Right cardiac atrium (tissue), 5 donors: ENCODE measurements at places on chromosomes 6 and 20. TPM values are rescaled to one million over a fixed set of nuclear protein-coding genes. Genes with fewer than 3 reads are reported as not detected.

The BANF2 gene
- not detected for total RNA-seq

The OSBPL2 gene
- total RNA-seq = 44.4 TPM

The LTA gene
- not detected for total RNA-seq

The BTN1A1 gene
- total RNA-seq = not detected

The MEP1A gene
- total RNA-seq = not detected

The NKX2-4 gene
- not detected for total RNA-seq

GRCh38 chr6:25035512-25036435 lies 100.0 kb upstream of the RIPOR2 start:
- no peak for DNase-seq

DNA sequence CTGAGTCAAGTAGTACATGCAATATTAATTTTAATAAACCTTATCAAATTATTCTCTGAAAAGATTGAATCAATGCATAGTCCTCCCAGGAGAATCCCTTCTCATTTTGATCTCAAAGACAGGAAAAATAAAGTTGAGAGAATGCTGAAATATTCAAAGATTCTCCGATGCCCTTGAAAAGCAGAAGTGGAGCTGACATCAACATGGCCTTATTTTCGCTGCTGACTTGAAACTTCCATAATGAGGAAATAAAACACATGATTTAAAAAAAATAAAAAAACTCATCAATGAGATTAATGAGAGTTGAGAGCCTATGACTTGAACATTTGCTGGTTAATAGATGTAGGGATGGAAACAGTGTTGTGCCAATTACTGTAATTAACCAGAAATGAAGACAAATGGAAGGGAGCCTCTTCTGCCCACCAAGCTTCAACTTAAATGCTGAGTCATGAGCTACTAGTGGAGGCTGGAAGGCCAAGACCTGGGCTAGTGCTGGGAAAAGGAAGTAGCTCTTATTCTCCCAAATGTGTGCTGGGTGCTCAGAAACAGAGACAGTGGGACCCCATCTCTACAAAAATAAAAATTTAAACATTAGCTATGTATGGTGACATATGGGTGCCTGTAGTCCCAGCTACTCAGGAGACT lies 139.9 kb downstream of the BFSP1 start:
- DNase-seq = no peak

DNA sequence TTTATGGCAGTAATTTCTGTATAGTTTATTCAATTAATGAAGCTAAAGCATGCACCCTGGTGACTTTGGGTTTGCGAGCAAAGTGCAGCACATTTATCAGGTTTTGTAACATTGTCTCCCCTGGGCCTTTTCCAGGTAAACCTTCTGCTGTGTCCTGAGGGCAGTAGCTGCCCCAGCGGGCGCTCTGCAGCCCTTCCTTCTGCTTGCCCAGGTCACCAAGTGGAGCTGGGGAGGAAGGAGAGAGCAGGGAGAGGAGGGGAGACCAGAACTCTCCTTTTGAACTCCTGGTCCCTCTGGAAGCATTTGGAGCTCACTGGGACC lies 145.6 kb downstream of the DLL1 start:
- no peak for DNase-seq
